ENCODE measurements at places on chromosomes 3 and 15.
A peak's percentile ranks its signal among the peaks of the same experiment; 100 is the strongest.

GRCh38 chr3:144760831-144761230 lies 789.2 kb downstream of the DIPK2A start:
- no peak for DNase-seq

GRCh38 chr3:20054549-20054987 lies 14.3 kb downstream of the KAT2B start:
- DNase-seq, result peak; percentile 43

DNA sequence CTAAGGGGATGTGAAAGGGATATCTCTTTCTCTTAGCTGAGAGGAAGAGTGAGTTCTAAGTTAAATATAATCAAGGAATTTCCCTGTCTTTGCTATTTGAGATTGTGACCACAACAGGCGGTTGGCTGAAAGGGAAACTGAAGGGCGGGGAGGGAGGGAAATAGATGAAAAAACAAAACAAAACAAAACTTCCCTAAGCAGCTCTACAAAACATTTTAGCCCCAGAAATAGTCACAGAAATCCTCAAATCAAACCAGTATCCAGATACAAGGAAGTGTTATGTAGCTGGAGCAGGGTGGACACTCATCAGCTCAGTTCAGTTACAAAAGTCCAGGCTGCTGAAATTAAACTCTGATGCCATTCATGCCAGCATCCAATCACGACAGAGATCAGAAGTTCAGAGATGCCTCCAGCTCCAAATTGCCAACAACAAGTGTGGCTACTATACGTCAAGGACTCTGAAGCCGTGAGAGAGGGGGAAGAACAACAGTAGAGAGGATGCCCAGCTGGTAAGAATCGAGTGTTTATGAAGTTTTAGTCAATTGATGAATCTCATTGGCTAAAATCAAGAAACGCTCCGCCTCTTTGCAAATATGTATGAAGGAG lies 319 bp upstream of the TP63 start:
- DNase-seq, result no peak

DNA sequence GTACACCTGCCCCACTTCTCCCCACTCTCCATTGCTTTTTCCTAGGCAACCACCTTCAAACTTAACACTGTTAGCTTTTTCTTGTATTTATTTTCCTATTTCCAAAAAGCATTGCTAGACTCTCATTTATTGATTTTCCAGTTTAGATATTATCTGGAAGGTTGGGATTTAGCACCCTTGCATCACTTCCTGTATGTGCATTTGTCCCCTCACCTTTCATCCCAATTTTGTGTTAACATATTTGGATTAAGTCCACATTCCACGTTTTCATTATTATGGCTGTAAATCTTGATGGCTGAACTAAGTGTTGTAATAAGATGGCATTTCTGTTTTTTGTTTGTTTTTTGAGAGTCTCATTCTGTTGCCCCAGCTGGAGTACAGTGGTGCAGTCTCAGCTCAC lies 109.7 kb downstream of the TBC1D2B start:
- no peak for DNase-seq

GRCh38 chr3:63992516-63993209 lies 30.6 kb downstream of the PSMD6 start:
- no peak for DNase-seq

- no peak for DNase-seq
These were observed 342.2 kb downstream of the PDCD6IP start for GRCh38 chr3:34140616-34141015.

- no peak for DNase-seq
These were observed 10.8 kb downstream of the SELENOT start for GRCh38 chr3:150613709-150614480.

- peak; percentile 14 for DNase-seq
These were observed 17.3 kb downstream of the RNF168 start for GRCh38 chr3:196486263-196486662.

DNA sequence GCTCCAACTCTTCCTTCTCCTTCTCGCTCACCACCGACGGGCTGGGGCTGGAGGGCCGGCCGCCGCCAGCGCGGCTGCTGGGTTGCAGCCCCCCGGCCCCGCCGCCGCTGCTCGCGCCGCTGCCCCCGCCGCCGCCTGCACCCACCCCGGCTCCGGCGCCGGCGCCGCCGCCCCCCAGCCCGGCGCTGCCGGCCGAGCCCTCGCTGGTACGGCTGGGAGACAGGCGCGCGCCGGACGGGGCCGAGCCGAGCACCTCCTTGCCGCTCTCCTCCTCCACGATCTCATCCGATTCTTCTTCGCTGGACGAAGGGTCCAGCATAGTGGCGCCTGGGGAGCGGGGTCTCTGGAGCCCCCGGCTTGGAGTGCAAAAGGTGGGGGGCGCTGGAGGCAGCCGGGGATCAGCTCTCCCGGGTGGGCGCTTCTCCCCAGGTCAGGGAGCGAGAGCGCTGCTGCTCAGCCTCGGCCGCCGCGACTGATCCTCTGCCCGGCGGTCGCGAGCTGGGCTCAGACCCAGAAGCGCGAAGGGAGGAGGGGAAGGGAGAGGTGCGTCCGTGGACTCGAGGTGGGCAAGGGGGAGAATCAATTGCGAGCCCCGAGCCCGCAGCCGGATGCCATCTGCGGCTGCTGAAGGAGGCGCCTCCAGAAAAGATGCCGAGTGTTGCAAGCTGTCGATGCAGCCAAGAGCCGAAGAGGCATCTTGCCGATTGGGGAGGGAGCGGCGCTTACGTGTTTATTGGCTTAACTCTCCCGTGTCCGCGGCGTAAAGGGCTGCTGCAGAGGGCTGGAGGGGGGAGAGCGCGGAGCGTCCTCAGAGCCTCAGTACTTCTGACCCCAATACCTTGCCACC lies at the start of gene CADPS:
Gene CADPS, minus strand, starts transcription at position 706 of the 847 bp plus-strand sequence. Its CDS starts 387 bp downstream, at position 319.
- DNase-seq, result no peak

GRCh38 chr3:9673752-9674151 lies 24.4 kb downstream of the MTMR14 start:
- DNase-seq, result no peak

DNA sequence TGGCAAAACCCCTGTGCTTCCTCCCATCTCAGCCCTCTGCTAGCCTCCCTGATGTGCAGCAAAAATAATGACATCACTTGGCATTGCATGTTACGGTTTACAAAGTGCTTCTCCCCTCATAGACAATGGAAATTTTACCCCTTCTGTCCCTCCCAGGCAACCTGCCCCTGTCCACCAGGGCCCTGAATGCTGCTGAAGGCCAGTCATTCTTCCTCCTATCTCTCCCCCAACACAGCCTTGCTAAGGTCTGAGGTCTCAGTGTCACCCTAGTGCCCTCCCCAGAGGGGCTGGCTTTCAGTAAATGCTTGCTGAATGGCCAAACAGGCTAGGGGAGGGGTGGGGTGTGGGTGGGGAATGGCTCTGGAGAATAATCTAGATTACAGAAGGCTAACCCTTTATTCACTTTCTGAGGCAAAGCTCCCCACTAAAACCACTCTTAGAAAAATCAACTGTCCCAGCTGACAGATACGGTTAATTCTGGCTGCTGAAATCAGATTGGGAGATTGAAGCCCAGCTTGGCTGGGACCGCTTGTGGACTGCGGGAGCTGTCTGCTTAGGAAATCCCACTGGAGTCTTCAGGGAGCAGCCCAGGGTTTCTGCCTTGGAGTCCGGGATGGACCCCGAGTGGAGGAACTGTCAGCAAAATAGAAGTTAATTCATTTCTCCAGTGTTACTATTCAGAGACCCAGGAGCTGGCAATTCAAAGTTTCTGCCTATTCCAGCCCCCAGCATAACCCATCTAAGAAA lies 22.9 kb downstream of the ANP32A start:
- no peak for DNase-seq

GRCh38 chr15:80498652-80499051 lies 94.5 kb downstream of the ARNT2 start:
- DNase-seq, result no peak

DNA sequence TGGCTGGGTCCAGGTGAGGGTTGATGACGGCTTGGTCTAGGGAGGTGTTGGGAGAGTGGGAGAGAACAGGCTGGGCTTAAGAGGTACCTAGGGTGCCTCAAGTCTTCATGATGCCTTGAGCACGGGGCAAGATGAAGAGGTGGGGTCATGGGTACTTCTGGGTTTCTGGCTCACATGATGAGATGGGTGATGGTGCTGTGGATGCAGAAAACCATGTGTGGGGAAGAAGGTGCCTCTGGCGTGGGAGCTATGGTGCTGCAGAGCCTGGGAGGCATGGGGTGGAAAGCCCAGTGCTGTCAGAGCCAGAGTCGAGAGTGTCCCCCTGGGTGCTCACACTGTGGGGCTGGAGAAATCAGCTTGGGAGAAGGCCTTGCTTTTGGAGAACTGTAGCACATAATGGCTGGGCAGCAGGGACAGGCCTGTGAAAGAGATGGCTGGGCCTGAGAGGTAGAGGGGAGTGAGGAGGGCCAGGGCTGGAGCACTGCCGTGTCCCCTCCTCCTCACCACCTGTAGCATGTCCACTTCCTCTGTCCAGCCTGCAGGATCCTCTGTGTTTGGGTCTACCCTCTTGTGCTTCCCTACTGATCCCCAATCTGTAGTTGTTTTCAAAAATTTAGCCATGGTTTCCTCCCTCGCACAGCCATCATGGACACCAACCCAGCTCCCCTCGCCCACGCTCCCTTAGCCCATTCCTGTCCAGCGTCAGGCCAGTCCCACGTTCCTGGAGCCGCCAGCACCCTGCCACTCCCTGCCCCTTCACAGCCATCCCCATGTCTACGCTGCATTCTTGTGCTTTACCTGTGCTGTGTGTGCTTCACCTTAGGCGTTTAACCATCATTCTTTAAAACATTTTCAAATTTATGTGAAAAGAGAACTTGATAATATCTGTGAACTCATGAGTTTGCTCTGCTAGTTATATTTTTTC lies 132.0 kb downstream of the EEFSEC start:
- no peak for DNase-seq

GRCh38 chr3:64173563-64173962 lies 51.7 kb downstream of the PRICKLE2 start:
- DNase-seq, result no peak

DNA sequence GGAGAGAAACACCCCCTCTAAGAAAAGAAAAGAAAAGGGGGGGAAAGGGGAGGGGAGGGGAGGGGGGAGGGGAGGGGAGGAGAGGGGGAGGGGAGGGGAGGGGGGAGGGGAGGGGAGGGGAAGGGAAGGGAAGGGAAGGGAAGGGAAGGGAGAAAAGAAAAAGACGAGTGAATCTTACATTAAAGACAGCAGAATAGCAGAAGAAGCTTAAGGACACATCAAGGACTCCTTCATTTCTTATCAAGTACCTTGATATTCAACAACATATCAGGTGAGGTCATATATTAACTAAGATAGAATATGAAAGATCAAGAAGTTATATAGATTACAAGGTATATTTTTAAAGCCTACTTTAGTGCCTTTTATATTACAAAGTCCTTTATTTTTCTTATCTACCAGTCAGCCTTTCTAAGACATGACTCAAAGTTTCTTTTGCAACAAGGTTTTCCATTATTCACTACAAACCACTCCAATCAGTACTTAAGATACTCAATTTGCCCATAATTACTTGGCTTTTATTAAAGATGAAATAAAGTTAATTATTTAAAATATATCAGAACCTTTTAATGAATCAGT lies 17.7 kb upstream of the AADAC start:
- no peak for DNase-seq

DNA sequence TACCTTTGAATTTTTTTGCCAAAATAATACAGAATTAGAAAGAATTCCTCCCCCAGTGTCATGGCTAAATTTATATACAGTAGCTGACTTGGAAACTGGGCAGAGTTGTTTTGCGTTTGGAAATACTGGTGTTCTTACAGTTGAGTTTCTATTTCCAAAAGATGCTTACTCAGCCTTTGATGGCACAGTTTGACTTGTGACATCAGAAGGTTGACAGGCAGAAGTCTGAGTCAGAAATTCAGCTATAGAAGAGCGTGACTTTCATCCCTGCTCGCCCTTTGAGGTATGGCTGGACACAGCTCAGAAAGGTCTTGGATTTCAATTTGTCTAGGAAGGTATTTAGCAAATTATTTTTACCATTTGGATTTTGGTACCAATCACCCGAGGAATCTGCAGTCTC lies 175.8 kb downstream of the VGLL4 start:
- DNase-seq, result no peak

DNA sequence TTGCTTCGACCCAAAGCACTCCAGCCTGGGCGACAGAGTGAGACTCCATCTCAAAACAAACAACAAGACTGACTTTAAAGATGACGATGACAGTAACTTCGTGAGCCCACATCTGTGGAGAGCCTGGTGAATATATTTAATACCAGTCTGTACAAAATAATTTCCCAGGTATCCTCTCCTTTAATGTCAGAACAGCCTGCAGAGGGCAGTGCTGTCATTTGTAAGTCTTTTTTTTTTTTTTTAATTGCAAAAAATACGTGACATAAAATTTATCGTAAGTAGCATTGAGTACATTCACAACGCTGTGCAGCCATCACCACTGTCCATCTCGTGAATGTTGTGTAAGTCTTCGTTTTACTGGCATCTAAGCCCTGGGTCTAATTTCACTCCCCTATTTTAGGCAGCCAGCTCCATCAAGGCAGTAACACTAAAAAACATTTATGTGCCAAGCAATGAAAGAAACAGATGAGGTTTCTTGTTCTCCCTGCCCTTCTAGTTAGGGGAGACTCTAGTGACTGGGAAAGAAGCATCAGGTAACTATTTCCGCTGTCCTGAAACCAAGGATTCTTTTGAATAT lies 1.4 kb downstream of the HTD2 start:
- no peak for DNase-seq

- no peak for DNase-seq
These were observed 8.7 kb downstream of the ISG20 start for GRCh38 chr15:88647351-88648105.

GRCh38 chr3:31968927-31969418 lies 12.1 kb downstream of the OSBPL10 start:
- no peak for DNase-seq

DNA sequence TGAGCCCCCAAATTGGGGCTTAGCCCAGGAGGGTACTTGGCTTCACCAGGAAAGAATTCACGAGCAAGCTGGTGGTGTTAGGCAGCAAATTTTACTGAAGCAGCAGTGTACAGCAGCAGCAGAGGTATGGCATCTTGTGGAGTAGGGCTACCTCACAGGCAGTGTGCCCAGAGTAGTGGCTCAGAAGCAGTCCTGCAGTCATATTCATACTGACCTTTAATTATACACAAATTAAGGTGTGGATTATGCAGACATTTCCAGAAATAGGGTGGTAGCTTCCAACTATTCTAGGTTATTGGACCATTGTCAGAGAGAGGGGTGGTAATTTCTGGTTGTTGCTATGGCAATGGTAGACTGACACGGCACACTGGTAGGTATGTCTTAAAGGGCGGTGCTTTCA lies 20.7 kb upstream of the CADPS start:
- DNase-seq, result no peak

DNA sequence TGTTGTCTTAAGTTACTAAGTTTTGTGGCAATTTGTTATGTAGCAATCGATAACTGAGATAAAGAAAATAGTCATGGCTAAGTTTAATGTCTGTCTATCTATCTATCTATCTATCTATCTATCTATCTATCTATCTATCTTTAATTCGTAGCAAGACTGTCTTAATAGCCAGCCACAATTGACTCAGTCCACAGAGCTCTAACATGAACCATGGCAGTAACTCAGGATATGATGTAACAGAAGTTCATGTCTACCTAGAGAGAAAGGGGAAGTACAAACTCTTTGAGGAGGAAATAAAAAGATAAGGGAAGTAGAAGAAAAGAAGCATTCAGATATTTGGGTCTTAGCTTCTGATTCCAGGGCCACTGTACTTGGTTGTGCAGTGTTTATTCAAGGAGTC lies 61.5 kb upstream of the FNDC3B start:
- DNase-seq, result no peak

Data from stimulated activated CD4-positive, alpha-beta T cell treated with anti-CD3 and anti-CD28 coated beads, Interleukin-15, amount 100 ng/mL, for 1 hour (primary cell).